ENCODE measurements at places on chromosomes 1 and 21.

- DNase-seq: no peak
These were observed 1266.9 kb upstream of the ADGRL2 start for GRCh38 chr1:80533775-80534334.

GRCh38 chr1:9366298-9366697, 73.6 kb downstream of the SPSB1 start:
- no peak for DNase-seq

- DNase-seq: no peak
These were observed 42.3 kb upstream of the PPP2R5A start for GRCh38 chr1:212242985-212243308.

- DNase-seq: no peak
These were observed 2.4 kb downstream of the ELF3 start for GRCh38 chr1:202012544-202013478.

DNA sequence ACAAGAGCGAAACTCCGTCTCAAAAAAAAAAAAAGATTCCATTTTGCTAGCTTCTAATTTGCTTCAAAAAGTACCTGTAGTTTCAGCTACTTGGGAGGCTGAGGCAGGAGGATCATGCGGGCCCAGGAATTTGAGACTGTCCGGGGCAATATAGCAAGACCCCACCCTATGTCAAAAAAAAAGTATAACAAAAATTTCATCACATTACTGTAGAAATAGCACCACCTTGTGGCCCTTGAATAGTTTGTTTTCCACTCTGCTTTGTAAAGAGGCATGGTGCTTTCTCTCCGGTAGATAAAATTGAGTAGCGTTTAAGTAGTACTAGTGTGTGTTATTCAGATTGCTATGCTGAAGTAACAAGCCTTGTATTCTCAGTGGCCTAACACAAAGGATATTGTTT, 18.2 kb upstream of the MSTO1 start:
- DNase-seq: peak; percentile 17

DNA sequence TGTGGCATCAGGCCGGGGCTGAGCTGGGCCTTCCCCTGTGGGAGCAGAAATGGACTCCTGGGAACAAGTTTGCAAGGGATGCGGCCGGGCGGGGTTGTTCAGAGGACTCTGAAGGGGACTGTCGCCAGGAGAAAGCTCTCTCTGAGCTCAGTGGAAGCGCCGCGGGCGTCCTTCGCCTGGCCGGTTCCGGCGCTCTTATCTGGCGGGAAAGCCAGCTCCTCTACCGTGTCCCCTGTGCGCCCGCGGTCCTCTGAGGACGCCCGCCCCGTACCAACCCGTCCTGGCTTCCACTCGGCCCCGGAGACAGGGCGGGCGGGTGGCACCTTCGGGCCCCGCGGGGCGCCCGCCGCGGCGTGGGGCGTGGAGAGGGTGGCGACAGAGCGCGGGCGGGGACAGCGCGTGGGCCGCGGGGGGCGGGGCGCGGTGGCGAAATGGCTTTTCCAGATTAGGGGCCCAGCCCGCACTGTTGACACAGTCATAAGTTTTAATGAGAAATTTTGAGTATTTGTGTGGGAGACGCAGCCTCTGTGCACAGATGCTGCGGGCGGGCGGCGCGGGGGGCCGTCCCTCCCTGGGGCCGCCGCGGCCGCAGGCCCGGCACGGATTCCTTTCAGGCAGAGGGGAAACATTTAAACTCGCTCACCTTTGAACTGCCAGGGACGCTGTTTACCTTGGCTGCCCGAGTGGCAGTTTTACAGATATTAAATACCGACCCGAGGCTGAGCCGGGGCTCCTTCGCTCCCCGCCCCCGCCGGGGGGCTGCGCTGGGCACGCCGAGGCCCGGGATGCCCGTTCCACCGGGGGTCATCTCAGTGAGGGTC, 70.2 kb downstream of the FOXD2 start:
- peak; percentile 28 for DNase-seq

GRCh38 chr1:68409426-68409825, 40.3 kb downstream of the RPE65 start:
- no peak for DNase-seq

- no peak for DNase-seq
These were observed 33.8 kb downstream of the SLX9 start for GRCh38 chr21:44973598-44973997.

GRCh38 chr1:202553560-202554038, 156.7 kb downstream of the SYT2 start:
- no peak for DNase-seq

DNA sequence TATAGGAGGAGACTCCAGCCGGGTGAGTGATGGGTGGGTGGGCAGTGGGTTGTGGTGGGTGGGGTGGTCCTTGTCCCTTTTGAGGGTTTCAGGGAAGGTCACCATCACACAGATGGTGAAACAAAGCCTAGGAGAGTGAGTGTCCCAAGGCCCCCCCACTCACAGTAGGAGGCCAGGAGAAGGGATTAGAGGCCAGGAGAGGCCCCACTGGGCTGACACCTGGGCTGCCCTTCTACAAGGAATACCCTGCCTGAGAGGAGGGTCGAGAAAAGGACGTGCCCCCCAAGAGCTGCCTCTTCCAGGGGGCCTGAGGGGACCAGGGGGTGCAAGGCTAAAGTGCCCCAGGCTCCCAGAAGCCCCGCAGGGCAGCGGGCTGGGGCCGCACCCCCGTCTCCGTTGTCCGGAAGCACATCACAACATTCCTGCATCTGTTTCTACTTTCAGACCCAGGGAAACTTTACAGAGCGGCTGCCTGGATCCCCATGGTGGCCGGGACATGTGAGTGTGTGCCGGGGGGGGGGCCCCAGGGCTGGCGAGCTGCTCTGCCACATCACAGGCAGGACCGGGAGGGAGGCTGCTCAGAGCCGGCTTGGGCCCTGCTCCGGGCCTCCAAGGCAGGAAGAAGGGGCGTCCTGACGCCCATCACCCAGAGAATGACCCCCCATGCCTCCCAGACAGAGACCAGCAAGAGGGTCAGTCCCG, 68.2 kb downstream of the ARHGEF16 start:
- no peak for DNase-seq

All from NCI-H510A (cell line).